ENCODE measurements at places on chromosomes 6 and 20.

- DNase-seq = no peak
Observed at GRCh38 chr6:116175344-116175743, 49.4 kb upstream of the COL10A1 start.

DNA sequence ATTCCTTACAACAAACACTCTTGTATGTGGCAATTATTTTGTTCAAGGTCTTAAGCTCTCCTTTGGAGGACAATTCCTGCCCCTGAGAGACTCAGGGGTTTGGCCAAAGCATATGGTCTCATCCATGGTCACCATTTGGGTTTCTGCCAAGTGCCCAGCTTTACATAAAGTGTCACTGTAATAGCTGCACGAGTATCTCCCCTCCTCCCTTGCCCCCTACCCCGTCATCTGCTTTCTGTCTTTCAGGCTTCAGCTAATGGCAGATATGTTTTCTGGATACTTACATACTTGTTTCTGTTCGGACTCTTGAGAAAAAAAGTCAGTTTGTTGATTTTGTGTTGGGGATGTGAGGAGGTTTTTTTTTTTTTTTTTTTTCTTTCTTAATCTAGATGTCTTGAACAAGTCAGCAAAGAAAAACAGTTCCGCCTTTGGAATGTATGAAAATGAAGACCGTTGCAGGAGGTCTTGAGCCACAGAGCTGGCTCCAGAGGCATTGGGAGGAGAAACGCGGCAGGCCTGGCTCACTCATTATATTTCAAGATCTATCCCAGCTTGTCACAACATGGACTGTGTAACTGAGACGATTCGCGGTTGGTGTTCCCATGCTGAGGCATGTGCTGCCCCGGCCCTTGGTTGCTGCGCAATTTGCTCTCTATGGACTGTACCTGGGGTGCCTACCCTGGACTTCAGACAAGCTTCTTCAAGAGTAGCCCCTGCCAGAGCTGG, 32.6 kb upstream of the STX16 start:
- peak; percentile 94 for DNase-seq

DNA sequence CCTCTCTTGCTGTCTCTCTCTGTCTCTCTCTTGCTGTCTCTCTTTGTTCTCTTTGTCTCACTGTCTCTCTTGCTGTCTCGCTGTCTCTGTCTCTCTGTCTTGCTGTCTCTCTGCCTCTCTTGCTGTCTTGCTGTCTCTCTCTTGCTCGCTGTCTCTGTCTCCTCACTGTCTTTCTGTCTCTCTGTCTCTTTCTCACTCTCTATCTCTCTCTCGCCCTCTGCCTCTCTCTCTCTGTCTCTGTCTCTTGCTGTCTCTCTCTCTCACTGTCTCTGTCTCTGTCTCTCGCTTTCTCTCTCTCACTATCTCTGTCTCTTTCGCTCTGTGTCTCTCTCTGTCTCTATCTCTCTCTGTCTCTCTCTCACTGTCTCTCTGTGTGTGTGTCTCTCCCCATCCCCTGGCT, 92.9 kb upstream of the MC3R start:
- no peak for DNase-seq

DNA sequence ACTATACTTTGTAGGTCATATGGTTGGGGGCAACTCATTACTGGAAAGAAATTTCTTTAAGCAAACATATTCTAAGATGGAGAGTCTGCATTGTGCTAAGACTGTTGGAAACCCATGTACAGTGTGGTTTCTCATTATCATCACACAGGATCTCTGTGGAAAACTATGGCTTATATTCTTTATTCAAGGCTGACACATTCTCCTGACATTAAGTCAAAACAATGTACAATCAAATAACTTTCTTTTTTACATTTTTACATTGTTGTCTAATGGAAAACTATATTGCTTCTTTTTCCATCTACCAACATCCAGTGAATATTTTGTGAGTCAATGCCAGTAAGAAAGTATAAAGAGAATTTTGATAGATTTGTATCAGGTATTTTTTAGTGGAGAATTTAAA, 417.6 kb downstream of the GRIK2 start:
- DNase-seq = no peak

- no peak for DNase-seq
Observed at GRCh38 chr6:3849681-3850450, 693 bp downstream of the FAM50B start.

DNA sequence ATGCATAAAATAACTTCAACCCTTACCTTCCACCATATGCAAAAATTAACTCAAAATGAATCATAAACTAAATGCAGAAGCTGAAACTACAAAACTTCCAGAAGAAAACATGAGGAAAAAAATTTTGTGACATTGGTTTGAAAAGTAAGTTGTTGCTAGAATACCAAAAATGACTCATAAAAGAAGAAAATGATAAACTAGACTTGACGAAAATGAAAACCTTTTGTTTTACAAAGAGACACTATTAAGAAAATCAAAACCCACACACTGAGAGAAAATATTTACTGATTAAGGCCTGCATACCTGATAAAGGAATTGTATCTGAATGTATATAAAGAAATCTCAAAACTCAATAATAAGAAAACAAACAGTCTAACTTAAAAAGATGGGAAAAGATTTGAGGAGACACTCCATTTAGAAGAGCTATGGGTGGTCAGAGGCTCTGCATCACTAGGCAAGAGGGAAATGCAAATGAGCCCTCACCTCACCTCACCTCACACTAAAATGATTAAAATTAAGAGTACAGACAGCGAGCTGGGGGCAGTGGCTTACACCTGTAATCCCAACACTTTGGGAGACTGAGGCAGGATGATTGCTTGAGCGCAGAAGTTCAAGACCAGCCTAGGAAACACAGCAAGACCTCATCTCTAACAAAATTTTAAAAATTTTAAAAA, 97.6 kb upstream of the CST7 start:
- no peak for DNase-seq

DNA sequence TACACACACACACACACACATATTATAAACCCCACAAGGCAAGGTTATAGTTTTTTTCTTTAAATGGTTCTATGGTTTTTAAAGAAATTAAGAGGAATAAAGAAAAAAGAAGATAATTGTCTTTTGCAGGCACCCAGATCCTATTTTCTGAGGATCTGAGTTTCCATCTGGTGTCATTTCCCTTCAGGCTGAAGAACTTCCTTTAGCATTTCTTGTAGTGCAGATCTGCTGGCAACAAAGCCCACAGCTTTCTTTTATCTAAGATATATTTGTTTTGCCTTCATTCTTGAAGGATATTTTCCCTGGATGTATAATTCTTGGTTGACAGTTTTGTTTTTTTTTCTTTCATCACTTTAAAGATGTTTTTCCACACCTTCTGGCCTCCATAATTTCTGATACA, 57.6 kb upstream of the PMEPA1 start:
- no peak for DNase-seq

- peak; percentile 67 for DNase-seq
Observed at GRCh38 chr20:33933469-33933909, 60.2 kb upstream of the RALY start.

DNA sequence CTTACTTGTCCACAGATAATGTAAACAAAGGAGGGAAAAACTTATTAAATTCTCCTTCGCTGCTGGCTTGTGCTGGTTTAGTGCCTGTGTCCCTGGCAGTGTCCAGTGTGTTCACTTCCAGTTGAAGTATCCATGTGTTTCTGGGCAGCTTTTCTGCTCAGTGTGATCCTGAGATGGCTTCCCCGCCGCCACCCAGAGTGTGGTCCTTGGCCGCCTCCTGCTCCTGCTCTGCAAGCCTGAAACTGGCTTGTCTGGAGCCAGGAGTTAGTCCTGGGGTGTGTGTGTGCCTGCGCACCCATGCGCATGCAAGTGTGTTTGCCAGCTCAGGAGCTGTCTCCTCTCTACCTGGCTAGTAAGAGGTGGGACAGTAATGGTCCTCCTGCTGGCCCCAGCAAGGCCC, 7.2 kb downstream of the BTBD3 start:
- no peak for DNase-seq

DNA sequence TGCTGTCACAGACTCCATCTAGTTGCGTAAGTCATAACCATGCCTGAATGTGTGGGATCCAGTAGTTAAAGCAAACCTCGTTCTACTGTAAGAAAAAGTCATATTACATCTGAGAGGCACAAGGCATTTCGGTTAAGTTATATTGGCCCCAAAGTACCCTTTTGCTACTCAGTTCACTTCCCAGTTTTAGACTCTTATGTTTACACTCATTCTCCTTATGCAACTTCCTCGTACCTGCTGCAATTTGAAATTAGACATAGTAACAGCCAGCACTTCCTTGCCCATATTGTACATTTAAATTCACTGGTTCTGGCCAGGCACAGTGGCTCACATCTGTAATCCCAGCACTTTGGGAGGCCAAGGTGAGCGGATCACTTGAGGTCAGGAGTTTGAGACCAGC, 37.0 kb downstream of the PEX7 start:
- DNase-seq = no peak

DNA sequence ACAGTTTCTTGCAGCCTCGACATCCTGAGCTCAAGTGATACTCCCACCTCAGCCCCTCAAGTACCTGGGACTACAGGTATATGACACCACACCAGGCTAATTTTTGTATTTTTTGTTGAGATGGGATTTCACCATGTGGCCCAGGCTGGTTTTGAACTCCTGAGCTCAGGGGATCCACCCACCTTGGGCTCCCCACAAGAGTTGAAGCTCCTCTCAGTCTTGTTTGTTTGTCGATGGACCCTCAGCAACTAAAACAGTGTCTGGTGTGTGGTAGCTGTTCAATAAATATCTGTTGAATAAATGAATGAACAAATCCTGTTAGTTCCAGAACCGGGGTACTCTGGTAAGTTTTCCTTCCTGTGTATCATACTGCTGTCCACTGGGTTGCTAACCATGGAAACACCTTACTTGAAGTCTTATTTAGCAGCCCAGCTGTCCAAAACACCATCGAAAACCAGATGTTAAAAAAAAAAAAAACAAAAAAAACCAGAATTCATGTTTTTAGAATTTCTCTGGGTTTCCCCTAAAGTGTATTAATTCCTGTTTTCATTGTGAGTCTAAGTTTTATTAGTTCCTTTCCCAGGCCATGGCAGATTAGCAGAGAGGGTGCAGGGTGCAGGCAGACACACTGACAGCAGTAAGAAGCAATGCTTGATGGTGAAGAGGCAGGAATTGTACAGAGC, 7.8 kb upstream of the EZR start:
- DNase-seq = no peak

DNA sequence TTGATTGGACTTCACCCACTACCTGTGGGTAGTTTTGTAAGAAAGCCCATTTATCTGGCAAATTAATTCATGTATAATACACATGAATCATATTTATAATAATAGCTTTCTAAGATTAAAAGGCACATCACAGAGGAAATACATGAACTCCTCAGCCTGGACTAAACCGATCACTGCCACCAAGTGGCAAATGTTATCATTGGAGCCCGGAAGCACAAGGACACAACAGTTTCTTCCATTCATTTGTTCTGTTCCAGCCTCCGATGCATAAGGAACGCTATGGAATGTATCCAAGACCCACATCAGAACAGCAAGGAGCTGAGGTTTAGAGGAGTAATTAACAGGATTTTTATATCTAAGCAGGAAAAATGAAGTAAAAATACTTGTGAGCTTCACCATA, 13.9 kb upstream of the IPCEF1 start:
- peak; percentile 49 for DNase-seq

DNA sequence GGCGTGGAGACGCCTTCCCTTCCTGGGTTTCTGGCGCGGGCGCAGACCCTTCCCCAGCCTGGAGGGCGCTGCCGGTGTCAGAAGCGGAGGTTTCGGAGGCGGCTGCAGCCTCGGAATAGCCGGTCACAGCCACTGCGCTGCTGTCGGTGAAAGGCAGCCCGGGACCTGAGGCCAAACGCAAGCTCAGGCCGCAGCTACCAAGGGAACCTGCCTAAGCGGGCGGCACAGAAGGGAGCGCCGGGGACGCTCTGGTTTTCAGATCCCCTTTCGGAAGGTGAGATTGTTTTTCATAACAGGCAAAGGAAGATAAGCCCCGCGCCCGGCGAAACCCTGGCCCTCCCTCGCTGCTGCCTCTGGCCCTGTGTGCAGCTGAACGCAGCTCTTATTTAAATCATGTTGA, 116.5 kb downstream of the FAM120B start:
- DNase-seq = no peak

DNA sequence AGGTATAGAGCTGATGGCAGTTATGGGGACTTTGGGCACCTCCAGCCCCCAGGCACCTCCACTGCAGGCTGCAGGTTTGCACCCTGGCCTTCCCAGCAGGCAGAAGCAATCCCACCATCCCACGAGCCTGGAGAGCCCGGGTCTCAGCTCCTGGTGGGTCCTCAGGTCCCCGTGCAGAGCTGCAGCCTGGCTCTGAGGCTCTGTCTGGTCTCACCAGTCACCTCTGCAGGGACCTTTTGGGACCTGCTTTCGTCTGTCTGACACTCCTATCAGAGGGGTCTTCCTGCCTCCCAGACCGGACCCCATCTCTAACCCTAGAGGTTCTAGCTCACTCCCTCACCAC, 41.9 kb downstream of the FGD2 start:
- DNase-seq = no peak

DNA sequence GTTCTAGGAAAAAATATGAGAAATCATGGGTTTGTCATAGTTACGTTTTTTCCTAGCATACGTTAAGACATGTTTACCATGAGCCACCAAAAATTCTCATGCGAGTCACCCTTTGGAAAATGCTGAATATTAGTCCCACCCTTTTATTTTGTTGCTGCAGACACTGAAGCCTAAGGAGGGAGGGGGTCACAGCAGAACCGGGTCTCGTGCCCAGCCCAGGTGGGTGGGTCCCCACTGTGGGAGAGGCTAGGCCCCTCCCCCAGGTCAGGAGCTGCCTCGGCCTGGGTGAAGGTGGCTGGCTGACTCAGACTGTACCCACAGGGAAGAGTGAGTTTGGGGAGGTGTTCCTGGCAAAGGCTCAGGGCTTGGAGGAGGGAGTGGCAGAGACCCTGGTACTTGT, 26.2 kb upstream of the SRF start:
- no peak for DNase-seq

DNA sequence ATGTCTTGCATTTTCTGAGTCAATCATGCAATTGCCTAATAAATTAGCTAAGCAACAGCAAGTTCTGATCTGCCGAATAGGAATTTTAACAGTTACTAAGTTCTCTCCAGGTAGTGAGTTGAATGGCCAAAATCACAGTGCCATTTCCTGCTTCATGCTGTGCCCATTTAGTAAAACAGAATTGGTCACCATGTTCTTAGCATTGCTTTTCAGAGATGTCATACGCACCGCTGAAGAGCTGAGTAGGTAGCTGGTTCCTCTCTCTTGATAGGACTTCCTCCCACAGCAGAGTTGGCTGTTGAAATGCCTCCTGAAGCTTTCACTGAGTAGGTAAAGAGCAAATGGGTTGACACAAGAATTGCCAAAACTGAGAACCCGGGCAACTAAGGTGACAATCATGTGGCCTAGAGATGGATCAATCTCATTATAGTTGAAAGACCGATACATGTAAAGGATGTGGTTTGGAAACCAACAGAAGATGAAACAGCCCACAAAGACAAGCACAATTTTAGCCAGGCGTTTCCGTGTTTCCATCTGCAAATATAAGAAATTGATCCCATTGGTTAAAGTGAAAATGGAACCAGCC, 57.1 kb upstream of the GJE1 start:
- DNase-seq = no peak
